Left kidney (tissue), 8 donors: ENCODE measurements at places on chromosomes 4 and X.

GRCh38 chrX:152641256-152641875 is 3.7 kb downstream of the GABRQ start:
- no peak for DNase-seq

DNA sequence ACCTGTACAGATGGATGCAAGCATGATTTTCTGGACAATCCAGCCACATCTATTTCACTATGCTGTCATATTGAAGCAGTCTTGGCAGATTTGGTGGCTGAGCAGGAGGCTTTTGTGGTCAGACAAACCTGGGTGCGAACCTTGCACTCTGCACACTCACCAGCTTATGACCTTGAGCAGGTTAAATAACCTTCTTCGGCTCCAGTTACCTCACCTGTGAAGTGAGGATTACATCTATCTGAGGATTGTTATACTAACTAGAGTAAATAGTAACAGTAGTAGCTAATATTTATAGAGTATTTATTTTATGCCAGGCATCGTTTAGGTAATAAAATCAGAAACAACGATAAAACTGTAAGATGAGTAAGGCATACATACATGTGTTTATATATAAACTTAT is 150.0 kb downstream of the PPP3CA start:
- no peak for DNase-seq

- no peak for DNase-seq
Observed at GRCh38 chrX:31356275-31357212, 284.7 kb upstream of the FTHL17 start.

DNA sequence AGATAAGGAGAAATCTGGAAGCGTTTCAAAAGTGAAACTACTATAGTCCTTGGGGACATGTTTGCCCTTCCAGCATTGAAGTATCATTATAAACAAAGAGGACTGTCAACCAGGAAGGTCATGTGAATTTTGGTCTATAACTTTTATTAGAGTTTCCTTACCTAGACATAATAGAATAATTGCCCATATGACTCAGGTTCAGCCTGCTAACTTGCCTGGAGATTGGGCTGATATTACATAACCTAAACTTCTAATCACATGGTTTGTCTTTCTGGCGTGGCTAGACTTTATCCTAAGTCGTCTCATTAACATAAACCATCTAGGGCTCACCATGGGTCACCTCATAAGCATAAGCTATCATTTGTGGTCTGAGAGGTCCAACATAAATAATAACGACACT is 775.9 kb downstream of the CENPC start:
- DNase-seq = no peak

- DNase-seq = no peak
Observed at GRCh38 chrX:13590207-13590606, 20.8 kb downstream of the EGFL6 start.

- DNase-seq = no peak
Observed at GRCh38 chrX:106802063-106802387, 448 bp upstream of the TBC1D8B start.

- DNase-seq = no peak
Observed at GRCh38 chr4:112876316-112876715, 173.1 kb upstream of the ANK2 start.

GRCh38 chrX:10415306-10416001 is 204.9 kb downstream of the MID1 start:
- DNase-seq = no peak

DNA sequence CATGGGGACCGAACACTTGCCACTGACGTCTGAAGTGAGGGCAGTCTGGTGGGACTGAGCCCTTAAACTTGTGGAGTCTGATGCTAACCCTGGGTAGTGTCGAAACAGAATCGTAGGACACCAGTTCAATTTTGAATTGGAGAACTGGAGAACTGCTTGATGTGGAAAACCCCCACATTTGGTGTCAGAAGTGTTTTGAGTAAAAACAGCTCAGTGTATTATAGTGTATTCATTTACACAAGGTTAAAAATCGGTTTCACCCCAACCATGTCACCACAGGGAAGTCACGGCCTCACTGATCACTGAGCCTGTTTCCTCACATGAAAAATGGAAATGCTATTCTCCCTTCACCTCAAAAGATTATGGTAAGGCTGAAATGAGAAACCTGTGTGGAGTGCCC is 21.9 kb downstream of the PIN4 start:
- no peak for DNase-seq

DNA sequence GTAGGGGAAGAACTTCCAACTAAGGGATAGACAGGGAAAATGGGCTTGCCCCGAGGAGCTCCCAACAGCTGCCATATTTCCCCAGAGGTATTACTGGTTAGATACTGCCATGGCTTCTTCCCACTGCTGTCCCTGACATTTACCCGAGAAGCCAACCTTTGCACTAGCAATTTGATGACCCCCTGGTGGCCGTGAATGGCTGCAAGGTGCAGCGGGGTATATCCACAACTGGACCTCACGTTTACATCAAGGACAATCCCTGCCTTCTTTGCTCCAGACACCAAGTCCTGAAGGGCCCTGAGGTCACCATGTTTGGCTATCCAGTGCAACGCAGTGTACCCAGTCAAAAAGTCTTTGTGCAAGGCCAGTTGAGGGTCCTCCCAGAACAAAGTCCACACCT is 2.3 kb downstream of the SOWAHB start:
- no peak for DNase-seq

- peak; percentile 39 for DNase-seq
Observed at GRCh38 chr4:32440391-32440790, 1720.2 kb downstream of the PCDH7 start.

- no peak for DNase-seq
Observed at GRCh38 chr4:124415146-124415545, 297.4 kb downstream of the ANKRD50 start.

- no peak for DNase-seq
Observed at GRCh38 chr4:134178706-134179105, 22.9 kb downstream of the PABPC4L start.

- DNase-seq = no peak
Observed at GRCh38 chrX:82695066-82695465, 813.0 kb upstream of the POU3F4 start.

- no peak for DNase-seq
Observed at GRCh38 chr4:8414377-8414776, 26.1 kb downstream of the ACOX3 start.

- peak; percentile 3 for DNase-seq
Observed at GRCh38 chr4:125833-126232, 1.5 kb downstream of the ZNF718 start.

DNA sequence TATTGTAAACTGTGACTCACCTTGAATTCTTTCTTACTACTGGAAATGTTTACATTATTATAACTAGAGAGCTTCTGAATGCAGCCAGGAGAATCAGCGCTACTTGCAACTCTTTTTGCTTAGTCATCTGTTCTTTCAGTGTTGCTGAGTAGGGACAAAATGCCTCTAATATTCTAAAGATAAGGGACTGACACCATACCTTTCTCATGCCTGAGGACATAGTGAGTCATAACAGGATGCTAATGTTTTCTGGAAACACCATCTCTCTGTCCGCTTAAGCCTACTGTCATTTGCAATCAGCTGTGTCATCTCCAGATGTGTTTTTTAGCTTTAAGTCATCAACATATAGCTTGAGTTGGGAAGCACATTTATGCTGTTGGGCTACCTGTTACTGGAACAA is 108.3 kb downstream of the QRFPR start:
- DNase-seq = no peak

DNA sequence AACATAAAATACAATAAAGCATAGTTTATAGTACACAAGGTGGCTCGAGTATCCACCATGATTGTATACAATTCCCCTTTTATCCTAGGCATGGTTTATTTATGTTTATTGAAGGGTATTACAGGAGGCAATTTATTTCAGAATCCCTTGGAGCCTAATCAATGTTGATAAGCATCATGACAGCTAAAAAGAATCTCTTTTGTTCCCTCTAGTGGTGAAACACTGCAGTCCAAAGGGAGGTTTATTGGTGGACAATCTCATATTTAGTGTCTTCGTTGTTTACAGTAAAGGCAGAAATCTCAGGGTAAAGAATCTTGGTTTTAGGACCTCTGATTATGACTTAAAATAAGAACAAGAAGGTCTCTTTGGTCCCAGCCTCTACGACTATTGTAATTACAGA is 1712.5 kb downstream of the C4orf33 start:
- DNase-seq = peak; percentile 0

DNA sequence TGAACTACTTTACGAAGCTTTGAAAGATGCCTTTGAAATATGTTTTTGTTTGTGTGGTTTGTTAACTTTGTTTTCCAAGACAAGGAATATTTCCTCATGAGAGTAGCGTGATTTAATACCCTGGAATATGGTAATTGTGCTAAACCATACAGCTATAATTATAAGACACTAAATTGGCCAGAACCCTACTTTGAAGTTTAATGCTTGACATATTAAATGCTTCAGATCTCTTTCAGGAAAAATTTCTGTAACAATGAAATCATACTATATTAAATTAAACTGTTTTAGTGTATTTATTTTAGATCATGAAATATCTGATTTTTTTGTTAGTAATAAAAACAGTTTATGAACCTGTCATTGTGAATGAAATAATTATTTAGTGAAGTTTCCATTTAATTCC is 63.5 kb downstream of the DCLK2 start:
- peak; percentile 29 for DNase-seq

- no peak for DNase-seq
Observed at GRCh38 chr4:1640190-1640589, 43.9 kb downstream of the FAM53A start.

DNA sequence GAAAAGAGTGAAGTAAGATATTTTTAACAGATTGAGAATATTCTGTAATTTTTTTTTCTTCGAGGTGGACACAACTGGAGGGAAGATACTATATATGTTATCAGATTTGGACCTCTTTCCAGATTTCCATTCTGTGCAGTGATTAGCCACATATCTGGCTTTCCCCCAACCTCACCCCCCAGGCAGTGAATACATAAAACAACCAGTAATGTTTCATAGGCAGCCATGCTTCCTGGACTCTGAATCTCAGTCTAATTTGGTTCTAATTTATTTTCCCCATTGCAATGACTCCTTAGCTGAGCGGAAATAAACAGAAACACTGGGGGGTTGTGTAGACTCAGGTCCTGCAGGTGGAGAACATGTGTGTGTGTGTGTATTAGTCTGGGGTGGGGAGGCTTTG is 226.5 kb downstream of the FBXW7 start:
- DNase-seq = no peak

- no peak for DNase-seq
Observed at GRCh38 chr4:20825505-20825904, 125.2 kb downstream of the PACRGL start.

GRCh38 chr4:128353791-128354190 is 66.2 kb upstream of the PGRMC2 start:
- no peak for DNase-seq

GRCh38 chrX:46627711-46628419 is 54.3 kb downstream of the CHST7 start:
- DNase-seq = peak; percentile 37

- DNase-seq = no peak
Observed at GRCh38 chr4:47483745-47484144, 1.3 kb upstream of the ATP10D start.

- DNase-seq = no peak
Observed at GRCh38 chr4:104763554-104764222, 269.0 kb upstream of the CXXC4 start.

DNA sequence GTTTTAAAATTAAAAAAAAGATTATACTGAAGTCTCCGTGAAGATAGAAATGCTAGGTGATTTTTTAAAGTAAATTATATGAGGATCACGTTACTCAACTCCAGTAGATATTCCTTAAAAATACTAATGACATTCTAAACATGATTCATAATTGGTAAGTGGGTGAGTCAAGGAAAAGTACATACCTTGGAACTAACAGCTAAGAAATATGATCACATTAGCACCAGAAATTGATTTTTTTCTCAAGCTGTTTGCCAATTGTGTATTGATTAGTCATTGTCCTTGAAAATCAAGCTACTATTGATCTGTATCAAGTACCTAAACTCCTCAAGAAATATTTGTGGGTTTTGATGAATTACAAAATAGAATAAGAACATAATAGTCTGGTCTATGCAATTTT is 362.6 kb upstream of the PPP1R2C start:
- no peak for DNase-seq

GRCh38 chrX:21741869-21742701 is 15.8 kb downstream of the SMPX start:
- DNase-seq = no peak

- no peak for DNase-seq
Observed at GRCh38 chr4:46586566-46586965, 196.6 kb upstream of the GABRA2 start.

GRCh38 chr4:172721659-172722058 is 447.0 kb upstream of the GALNT7 start:
- no peak for DNase-seq

DNA sequence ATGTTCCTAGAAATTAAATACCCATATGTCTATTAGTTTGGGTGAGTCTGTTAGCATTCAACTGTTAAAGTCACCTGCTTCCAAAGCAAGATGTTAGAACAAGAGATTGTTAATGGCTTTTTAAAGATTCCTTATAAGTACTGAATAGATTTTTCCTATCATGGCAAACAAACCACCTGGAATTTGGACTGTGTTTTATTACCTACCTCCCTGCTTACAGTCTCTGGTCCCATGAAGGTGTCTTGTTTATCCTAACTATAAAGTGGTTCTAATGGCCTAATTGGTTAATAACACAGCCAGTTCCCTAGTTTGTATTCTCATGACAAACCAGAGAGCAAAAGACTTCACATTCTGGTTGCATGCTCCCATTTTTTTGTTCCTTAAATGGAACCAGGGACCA is 149.5 kb downstream of the PPP1R2C start:
- no peak for DNase-seq

DNA sequence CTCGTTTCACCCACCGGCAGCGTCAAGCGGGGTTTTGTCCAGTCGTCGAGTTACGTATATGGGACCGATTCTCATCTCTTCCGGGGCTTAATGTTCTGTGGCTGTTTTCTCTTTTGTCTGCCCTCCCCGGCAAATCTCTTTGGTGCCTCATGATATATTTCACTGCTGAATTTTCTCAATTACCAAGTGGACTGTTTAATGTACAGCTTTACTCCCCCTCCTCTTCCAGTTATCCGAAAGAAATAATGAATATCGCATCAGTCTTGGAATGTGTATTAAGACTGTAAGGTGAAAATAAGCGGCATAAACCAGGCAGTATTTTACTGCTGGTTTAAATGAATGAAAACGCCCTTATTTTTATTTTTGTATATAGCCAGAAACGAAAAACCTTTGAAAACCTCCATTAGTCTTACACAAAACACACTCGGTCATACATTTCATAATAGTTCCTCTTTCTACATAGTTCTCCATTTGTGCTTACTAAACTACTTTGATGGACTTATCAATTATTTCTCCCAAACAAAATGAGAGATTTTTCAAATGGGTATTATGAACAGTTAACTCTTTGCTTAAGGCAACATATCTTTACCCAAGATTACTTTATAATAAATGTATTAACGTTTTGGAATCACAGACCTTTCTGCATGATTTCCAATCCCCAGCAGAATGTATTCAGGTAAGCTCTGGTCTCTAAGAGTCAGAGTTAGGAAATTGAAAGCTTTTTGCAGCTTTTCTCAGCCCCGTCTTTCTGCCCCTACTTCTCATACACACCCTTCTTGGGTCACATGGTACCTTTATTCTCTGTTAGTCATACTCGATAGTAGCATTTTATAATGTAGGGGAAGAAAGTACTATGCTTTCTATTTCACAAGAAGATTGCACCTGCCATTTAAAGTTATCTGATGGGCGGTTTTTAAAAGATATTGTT is 979 bp downstream of the RP2 start:
- DNase-seq = no peak
